Uterus (tissue), 4 donors: ENCODE measurements at places on chromosomes 16 and 17. TPM values are rescaled to one million over a fixed set of nuclear protein-coding genes. Genes with fewer than 3 reads are reported as not detected.

DNA sequence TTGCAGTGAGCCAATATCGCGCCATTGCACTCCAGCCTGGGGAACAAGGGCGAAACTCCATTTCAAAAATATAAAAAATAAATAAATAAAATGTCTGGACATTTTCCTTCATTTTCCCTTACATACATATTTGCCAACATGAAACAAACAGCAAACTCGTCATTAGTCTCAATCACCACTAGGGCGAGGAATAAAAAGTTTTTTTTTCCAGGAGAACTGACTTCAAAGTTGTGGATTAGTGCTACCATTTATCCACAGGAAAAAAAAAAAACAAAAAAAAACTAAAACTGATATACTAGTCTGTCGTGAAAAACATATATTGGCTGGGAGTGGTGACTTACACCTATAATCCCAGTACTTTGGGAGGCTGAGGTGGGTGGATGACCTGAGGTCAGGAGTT, 77.0 kb upstream of the MTMR4 start:
- no peak for DNase-seq

GRCh38 chr17:32742681-32743538, 134.0 kb downstream of the MYO1D start:
- no peak for DNase-seq

- DNase-seq = no peak
Measured at GRCh38 chr17:9941305-9941704, 36.2 kb upstream of the RCVRN start.

PLA2G10 gene
- total RNA-seq = not detected

TP53TG3F gene
- total RNA-seq = not detected

UNC13D gene
- 9.3 TPM for total RNA-seq
